Stomach (tissue), 19 donors: ENCODE measurements at places on chromosomes 7 and 10. TPM values are rescaled to one million over a fixed set of nuclear protein-coding genes. Genes with fewer than 3 reads are reported as not detected.

DNA sequence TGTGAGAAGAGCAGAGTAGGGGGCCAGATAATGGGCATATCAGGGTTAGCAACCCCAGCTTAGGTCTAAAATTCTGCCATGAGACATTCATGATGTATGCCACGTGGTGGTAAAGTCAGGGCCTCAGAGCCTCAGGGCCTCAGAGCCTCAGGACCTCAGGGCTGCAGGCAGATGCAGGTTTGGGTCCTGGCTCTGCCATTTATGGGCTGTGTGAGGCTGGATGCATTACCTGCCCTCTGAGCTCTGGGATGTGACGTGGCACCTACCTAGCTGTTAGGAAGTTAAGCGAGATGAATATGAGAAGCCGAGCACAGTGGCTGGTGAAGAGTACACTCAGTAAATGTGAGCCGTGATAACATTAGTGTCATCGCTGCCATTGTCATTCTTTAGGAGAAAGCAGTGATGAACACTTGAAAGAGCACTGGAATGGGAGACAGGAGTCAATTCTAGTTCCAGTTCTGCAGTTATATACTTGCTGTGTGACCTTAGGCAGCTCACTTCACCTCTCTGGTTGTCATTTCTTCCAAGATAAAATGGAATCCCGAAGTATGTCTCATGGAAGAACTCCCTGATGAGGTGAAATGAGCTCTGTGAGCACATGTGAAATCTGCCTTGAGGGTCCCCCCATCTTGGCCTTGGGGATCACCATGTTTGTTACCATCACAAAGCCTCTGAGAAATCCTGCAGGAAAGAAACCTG, 127.2 kb downstream of the SH3PXD2A start:
- DNase-seq = no peak

DNA sequence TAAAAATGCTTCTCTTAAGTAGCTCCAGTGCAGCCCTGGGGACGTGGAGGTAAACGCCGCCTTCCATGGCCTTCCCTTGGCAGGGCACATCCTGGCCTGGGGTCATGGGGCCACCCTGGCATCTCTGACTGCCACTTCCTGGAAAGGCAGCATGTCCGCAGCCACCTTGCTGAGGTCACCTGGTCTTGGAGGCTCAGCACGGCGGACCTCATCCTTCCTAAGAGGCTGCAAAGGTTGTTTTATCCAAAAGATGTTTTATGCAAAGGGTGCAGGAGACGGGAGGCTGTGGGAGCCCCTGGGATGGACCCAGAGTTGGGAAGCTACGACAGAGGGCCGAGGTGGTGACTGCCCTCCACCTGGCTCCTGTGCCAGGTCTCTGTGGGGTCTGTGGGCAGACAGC, 106.0 kb downstream of the TCERG1L start:
- DNase-seq = no peak

- DNase-seq = peak; percentile 49
Measured at GRCh38 chr10:131177431-131178327, 133.8 kb downstream of the TCERG1L start.

- DNase-seq = no peak
Measured at GRCh38 chr10:60461688-60462087, 72.0 kb upstream of the ANK3 start.

DNA sequence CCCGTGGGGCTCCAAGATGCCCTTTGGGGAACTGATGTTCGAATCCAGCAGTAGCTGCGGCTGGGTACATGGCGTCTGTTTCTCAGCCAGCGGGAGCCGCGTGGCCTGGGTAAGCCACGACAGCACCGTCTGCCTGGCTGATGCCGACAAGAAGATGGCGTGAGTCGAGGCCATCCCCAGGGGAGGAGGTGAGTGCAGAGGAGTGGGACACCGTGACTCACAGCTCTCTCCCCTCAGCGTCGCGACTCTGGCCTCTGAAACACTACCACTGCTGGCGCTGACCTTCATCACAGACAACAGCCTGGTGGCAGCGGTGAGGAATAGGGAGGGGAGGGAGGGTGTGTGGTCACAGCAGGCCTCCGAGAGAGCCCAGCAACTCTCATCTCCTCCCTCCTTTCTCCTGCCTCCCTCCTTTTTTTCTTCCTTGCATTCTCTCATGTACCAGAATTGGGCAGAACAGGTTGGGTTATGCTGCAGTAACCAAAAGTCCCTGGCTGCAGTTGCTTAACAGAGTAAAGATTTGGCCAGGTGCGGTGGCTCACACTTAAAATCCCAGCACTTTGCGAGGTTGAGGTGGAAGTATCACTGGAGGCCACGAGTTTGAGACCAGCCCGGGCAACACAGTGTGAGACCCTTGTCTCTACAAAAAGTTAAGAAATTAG, 16.5 kb downstream of the ARPC1B start:
- DNase-seq = no peak

DNA sequence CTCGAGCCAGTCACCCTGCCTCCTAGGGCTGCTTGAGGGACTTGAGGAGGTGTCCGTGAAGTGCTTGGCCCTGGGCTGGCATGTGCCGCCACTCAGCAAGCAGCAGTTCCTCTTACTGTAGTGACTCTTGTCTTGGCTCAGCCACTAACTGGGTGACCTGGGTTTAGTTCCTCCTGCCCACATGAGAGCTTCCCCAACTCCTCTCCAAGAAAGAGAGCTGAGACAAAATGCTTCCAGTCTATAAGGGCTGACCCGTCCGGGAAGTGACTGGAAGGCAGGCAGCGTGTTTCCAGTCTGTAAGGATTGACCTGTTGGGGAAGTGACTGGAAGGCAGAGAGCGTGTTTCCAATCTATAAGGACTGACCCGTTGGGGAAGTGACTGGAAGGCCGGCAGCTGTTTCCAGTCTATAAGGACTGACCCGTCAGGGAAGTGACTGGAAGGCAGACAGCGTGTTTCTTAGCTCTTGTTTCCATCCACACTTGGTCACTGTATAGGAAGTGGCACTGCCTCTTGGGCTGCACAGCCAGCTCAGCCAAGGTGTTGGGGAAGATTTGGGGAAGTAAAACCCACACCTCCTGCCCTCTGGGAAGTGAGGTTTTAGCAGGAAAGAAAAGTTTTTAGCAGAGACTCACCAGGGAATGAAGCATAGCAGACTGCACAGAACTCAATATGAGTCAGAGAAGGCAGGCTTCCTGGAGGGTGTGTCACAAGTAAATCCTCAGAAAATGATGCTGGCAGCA, 53.3 kb upstream of the PPIF start:
- DNase-seq = no peak

GRCh38 chr10:13759168-13759567, 172.4 kb downstream of the PRPF18 start:
- peak; percentile 32 for DNase-seq

GRCh38 chr7:45687721-45688120, 113.6 kb downstream of the ADCY1 start:
- peak; percentile 1 for DNase-seq

DNA sequence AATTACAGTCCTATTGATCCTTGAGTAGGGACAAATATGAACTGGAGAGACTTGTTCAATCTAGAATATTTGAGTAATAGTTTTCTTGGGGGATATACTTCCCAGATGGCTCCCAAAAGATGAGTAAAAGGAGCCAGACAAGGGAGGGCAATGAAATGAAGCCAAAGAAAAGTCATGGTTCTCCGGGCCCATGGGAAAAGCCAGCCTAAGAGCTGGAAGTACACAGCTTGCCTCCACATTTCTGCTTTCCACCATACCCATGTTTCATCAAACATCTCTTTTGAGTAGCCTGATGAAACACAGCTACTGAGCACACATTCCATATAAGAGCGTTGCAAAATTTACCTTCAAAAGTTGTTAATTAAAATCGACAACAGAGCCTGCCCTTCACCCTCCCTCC, 535.0 kb upstream of the FZD8 start:
- no peak for DNase-seq

GRCh38 chr7:152145853-152146466, 120.5 kb downstream of the GALNT11 start:
- no peak for DNase-seq

GRCh38 chr10:84525120-84525806, 196.9 kb downstream of the CCSER2 start:
- DNase-seq = no peak

DNA sequence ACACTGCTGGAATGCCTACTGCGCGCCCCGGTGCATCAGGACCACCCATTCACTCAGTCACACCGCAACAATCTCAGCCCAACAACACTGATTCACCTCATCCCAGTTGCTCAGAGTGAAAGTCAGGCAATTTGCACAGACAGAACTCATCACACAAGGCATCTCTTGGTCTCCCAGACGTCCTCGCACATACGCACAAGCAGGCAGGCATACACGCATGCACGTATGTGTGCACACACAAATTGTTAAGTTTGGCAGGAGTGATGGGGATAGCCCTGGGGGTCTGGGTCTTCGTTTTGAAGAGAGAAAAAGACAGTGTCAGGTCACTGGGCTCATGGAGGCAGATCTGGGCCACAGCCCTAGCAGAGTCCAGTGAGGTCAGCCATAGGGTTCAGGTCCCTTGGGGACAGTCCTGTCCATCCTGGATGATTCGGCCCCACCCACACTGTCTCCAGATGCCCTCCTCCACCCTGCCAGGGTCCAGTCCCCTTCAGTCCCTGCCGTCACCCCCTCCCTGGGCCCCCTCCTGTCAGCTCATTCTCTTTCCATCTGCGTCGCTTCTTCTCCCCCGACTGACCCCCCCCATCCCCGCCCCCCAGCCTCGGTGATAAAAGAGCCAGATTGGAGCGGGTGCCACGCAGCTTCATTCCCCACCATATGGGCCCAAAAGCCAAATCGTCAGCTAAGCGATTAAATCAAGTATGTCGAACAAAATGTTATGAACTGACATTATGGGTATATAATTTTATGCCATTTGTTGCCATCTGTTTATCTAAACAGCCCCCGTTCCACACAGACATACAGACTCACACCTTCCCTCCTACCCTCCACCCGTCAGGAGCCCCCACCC, 48.5 kb upstream of the SLF2 start:
- no peak for DNase-seq

DNA sequence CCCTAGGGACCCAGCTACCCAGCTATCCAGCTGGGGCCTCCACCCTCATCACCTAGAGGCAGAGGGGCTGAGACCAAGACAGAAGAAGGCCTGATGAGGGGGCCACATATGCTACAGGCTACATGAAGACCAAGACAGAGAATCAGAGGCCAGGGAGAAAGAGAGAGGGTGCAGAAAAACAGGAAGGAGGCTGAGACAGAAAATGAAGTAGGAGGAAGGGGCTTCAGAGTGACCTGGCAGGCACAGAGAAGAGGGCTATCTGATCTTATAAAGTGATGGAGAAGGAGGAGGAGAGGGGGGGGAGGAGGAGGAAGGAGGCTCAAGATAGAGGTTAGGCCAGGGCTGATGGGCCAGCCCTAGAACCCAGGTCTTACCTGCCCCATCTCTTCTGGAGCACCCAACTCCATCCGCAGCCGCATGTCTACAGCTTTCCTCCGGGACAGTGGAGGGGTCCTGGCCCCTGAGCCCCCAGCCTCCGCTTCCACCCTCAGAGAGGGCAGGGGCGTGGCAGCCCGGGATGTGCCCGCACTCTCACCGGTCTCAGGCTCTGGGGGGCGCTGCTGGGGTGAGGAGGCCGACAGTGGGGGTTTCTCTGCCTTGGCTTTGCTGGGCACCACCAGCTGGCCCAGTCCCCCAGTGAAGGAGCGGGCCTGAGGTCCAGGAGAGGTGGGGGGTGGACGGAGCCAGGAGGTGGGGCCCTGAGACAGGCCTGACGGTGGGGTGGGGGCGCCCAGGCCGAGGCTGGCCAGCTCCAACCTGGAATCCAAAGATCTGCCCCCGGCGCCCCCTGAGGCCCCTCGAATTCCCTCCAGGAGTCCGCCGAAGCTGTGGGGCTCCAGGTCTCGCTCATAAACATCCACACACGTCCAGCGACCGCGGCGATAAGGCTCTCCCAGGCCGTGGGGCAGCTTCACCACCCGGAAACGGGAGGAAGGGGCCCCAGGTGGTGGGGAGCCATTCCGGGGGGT, 1.8 kb downstream of the TSC22D4 start:
- DNase-seq = no peak

DNA sequence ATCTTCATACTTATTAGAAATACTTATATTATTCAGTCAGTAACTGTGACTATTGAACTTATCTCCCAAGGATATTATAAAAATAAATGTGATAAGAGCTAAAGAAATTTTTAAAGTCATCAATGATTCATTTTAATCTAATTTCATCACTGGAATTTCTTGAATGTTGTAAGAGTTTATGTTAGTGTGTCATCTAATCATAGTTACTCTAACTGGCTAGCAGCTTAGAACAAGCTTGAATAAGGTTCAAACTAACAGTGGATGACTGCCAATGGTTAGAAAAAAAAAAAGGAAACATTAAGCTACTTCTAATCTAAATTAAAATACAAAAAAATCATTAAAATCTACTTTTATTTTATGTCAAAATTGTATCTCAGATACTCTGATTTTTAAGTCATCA, 1066.3 kb downstream of the CNTNAP2 start:
- peak; percentile 4 for DNase-seq

- DNase-seq = peak; percentile 49
Measured at GRCh38 chr10:75208181-75208580, 2.4 kb upstream of the VDAC2 start.

DNA sequence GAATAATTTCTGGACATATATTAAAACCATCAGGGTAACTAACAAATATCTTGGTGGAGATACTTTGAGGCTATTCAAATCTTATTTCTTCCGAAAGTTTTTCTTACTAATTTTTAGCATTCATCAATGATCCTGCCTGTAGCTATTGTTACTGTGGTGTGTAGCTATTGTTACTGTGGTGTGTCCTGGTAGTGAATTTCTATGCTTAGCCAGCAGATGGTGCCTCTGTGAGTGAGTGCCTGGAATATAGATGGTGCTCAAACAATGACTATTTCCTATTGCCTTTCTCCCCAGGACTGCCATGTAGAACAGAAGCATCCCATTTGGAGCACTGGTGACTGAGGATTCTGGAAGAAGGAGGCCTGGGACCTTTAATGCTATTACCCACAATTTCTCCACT, 245.7 kb downstream of the CCSER2 start:
- no peak for DNase-seq

- DNase-seq = peak; percentile 48
Measured at GRCh38 chr10:26479766-26480492, 41.8 kb downstream of the APBB1IP start.

DNA sequence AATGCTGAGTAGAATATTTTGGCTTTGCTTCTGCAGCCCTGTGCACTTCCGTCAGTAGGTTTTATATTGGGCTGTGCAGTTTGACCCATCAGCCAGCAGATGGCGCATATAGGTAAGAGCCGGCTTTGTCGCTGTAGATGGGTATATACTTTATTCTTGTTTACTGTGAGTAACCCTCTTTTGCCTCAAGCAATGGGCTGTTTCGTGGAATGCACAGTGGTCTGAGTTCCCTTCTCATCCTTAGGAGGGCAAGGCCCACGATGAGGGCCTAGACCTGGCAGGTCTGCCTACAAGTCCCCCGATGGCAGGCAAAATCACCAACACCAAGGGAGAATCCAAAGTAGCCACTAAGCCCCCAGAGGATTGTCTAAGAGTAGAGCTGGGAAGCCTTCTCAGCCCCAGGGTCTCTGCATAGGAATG, 1002.9 kb upstream of the KCND2 start:
- DNase-seq = peak; percentile 57

The SVIL gene
- 400 TPM for total RNA-seq

The CAMK2G gene
- total RNA-seq = 31.9 TPM

The CYP26C1 gene
- total RNA-seq = 7.0 TPM

The OPN4 gene
- not detected for total RNA-seq

The HOXA3 gene
- 8.1 TPM for total RNA-seq

The XRCC2 gene
- total RNA-seq = 0.89 TPM
